ENCODE measurements at places on chromosomes 12 and 14.

GRCh38 chr12:85476756-85477155 is 196.7 kb downstream of the ALX1 start:
- DNase-seq: no peak

DNA sequence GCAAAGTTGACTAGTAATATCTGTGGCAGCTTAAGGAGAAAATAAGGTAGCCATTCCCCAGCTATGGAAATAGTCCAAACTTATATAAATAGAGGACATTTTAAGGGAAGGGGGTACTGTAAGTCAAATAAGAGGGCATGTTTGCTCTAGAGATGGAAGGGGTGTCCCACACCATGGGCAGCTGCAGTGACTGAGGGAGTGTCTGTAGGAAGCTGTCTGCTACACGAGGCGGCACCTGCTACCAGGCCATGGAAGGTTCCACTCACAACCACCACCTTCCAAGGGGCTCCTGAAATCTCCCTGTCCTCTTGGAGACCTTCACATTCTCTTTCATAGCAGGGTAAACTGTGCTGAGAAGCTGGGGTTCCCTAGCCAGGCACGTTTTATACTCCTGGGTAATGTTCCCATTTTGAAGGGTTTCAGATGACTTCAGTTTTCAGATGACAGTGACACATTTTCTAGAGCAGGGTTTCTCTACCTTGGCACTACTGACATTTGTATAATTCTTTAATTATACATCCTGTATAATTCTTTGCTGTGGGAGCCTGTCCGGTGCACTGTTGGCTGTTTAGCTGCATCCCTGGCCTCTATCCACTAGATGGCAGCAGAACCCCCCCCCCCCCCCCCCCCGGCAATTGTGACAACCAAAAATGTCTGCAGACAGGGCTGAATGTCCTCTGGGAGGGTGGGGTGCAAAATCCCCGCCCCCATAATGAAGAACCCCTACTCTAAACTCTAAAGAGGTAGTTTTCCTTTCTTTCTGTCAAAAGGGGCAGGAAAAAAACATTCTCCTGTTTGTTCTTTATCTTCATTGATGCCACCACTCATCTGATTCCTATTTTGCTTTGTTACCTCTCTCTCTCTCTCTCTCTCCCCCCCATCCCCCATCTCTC is 11.6 kb upstream of the SMCO2 start:
- no peak for DNase-seq

DNA sequence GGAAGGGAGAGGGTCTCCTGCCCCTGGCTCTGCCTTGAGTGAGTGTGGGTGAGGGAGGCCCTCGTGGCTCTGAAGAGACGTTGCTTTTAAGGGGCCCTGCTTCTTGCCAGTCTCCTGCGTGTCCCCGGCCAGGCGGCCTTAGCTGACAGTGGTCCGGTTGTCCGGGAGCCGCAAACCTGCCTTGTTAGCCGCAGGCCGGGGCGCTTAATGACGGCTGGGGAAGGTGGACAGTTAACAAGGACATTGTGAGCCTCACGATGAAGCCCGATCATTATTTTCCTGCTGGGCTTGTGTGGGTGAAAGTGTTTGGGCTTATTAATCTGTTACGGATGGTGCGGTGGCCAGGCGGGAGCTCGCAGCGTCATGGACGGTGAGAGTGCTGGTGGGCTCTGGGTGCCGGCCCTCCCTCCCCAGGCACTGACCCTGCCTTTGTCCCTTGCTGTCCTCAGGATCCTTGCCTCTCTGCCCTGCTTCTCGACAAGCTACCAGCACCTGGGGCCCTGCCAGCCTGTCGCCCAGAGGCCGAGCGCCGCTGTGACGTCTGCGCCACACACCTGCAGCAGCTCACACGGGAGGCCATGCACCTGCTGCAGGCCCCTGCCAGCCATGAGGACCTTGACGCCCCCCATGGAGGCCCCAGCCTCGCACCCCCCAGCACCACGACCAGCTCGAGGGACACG is 13.3 kb downstream of the KIF26A start:
- no peak for DNase-seq

DNA sequence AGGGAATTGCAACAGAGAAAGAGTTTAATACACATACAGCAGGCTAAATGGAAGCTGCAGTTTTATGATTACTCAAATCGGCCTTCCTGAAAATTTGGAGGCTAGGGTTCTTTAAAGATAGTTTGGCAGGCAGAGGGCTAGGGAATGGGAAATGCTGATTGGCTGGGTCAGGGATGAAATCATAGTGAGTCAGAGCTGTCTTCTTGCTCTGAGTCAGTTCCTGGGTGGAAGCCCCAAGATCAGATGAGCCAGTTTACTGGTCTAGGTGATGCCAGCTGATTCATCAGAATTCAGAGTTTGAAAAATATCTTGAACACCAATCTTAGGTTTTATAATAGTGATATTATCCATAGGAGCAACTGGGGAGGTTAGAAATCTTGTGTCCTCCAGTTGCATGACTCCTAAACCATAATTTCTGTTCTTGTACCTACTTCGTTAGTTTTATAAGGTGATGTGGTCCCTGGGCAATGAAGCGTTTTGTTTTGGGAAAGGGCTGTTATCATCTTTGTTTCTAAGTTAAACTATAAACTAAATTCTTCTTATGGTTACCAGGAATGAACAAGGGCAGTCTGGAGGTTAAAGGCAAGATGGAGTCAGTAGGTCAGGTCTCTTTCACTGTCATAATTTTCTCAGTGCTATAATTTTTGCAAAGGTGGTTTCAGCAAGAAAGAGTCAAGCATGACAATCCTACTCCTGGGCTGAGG is 257.8 kb upstream of the CCDC196 start:
- DNase-seq: no peak

DNA sequence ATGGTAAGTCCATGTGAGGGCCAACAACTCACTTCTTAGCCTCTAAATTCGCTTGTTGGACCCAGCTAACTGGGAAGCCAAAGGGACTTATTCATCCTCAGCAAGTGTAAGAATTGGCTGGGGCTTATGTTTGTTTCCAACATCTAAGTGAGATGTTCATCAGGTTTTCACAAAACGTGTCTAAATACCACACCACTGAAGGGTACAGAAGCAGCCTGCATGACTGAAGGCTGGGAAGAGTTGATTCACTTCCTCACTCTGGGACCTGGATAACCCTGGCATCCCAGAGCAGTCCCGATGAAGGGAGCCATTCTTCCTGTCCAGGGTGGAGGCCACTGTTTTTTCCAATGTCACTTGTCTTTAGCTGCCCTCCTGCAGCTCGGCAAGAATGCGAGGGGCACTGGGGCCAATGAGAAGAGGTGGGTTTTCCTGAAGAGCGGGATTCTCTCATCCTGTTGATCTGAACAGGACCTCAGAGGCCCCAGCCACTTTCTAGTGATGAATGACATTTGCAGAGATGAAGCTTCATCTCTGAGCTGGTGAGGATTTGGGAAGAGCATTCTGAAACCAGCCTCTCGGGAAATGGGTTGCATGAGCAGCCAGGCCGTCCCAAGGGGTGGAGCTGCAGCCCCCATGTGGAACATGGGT is 12.2 kb upstream of the COL2A1 start:
- no peak for DNase-seq

GRCh38 chr14:33307691-33308251 is 369.1 kb downstream of the NPAS3 start:
- DNase-seq: no peak

DNA sequence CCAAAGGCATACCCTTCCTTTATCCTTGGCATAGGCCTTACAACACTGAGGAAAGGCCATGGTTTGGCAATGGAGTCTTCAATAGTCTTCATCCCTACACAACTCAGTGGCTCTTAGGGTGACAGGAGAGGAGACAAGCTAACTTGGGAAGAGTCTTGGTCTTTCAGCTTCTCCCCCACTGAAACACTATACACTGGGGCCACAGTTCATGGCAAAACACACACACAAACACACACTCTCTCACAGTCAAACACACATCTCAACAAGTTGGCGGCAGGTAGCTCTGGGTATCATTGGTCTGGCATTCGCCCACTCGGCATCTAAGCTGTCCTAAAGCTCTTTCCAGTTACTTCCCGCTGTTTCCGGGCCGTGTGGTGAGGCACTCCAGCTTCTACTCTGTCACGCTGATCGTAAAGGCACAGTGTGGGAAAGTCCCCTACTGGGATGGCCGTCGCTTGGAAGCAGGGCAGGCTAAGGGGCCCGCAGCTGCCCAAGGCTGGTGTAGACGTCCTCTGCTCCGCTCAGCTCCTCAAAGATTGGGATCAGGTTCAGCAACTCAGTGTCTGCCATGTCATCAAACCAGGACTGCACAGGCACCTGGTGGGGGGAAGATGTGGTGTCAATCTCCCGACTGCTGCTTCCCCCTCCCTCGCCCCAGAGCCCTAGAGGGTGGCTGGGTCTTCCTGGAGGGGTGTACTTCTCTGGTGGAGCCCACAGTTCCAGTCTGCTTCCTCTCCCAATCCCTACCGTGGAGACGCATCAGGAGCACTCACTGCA is 4.8 kb upstream of the AVIL start:
- no peak for DNase-seq

DNA sequence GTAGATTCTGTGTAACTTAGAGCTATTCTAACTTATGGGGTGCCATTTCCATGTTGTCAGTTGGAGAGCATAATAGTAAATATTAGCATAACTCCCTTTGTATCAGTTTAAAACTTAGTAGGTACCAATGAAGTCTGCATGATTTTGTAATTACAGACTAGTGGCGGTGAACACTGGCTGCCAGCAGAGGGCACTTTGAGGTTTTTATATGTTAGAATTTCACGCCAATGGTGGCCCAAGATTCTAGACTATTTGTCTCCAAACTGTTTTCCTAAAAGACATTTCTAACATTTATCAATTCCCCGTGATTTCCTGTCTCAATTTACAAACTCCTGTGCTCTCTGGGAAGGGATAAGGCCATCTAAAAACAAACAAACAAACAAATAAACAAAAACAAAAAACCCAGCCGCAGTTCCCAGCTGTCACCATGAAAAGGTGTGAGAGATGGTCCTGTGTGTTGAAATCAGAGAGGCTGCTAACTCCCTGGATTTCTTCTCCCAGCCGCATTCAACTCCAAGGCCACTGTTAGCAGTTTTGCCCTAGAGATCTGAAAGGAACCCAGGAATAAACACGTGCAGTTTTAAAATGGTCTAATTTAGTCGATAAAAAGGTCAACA is 57.6 kb downstream of the BRMS1L start:
- DNase-seq: no peak

- DNase-seq: no peak
These were observed 10.3 kb downstream of the ZBTB39 start for GRCh38 chr12:56995930-56996496.

DNA sequence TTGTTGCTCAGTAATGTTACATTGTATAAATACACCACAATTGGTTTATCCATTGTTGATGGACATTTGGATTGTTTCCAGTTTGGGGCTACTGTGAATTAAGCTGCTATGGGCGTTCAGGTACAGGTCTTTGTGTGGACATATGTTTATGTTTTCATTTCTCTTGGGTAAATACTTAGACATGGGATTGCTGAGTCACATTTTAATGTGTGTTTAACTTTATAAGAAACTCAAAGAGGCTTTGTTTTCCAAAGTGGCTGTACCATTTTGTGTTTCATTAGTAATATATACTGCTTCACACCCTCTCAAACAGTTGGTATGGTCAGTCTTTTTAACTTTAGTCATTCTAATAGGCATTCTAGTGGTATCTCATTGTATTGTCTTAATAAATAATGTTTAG is 225.0 kb downstream of the SPTSSA start:
- no peak for DNase-seq

- no peak for DNase-seq
These were observed 134.8 kb upstream of the DIO3 start for GRCh38 chr14:101426466-101426865.

DNA sequence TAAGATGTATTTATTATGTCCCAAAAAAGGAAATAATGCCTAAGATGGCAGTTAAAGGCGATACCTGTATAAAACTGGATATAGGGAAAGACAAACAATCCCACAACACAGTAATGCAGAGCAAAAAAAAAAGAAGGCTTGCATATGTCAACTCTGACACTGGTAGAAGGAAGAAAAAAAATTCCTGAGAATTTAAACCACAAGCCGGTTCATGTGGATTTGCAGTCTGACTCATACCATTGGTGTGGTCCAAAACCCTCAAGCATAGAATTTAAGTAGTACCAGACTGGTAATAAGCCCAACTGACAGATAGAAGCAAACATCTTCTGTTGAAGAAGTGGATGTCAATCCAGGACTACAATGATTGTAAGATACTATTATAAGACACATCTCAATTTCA is 7.2 kb downstream of the DNAI7 start:
- no peak for DNase-seq

- no peak for DNase-seq
These were observed 38.0 kb downstream of the CHGA start for GRCh38 chr14:92960706-92961566.

DNA sequence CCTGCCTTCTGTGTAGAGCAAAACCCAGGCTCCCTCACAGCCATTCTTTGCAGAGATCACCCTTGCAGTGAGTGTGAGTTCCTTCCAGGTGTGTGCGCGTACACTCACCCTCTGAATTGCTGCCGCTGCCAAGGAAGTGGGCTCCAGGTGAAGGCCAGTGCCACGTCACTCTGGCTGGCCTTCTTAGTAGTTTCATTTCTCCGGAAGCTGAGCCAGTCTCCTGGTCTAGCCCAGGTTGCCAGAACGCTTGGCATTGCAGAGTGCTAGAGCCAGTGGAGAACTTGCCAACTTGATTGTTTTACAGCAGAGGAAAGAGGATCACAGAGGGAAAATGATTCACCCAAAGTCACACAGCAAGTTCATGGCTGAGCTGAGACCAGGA is 11.0 kb downstream of the CBLN3 start:
- no peak for DNase-seq

DNA sequence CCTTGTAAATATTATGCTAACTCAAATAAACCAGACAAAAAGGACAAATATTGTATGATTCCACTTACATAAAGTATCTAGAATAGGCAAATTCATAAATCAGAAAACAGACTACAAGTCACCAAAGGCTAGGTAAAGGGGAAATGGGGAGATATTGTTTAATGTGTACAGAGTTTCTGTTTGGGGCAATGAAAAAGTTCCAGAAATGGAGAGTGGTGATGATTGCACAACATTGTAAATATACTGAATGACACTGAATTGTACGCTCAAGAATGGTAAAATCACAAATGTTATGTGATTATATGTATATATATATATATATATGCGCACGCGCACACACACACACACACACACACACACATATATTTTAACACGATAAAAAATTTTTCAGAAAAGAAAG is 182.5 kb downstream of the SLC2A13 start:
- DNase-seq: no peak

DNA sequence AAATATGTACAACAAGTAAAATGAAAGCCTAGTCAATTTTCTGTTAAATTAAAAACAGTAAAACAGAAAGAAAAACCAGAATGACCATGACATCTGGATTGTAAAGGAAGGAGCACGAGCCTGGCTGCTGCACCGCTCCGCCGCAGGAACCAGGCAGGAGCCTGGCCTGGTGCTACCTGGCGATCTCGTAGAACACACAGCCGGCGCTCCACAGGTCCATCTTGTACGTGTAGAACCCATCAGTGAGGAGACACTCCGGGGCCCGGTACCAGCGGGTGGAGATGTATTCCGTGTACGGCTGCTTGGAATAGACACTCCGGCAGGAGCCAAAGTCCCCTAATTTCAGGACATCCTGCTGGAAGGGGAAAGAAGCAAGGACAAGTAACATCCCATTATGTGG is 54.3 kb downstream of the MOK start:
- DNase-seq: no peak

- no peak for DNase-seq
These were observed 821.0 kb downstream of the TMEM121 start for GRCh38 chr14:106347291-106347778.

GRCh38 chr14:42541535-42542001 is 934.9 kb downstream of the LRFN5 start:
- DNase-seq: no peak

GRCh38 chr12:130706885-130707570 is 9.1 kb downstream of the RIMBP2 start:
- DNase-seq: no peak

- DNase-seq: no peak
These were observed 163.0 kb downstream of the BRMS1L start for GRCh38 chr14:35988972-35989690.

Data from stimulated activated CD8-positive, alpha-beta memory T cell treated with anti-CD3 and anti-CD28 coated beads, Interleukin-4, amount 100 ng/mL, for 1 hour (primary cell).